ENCODE measurements at places on chromosomes 4 and X.

GRCh38 chr4:14967982-14968381 is 34.3 kb upstream of the CPEB2 start:
- DNase-seq = no peak

GRCh38 chr4:72701987-72702819 is 133.2 kb upstream of the ADAMTS3 start:
- peak; percentile 64 for DNase-seq

DNA sequence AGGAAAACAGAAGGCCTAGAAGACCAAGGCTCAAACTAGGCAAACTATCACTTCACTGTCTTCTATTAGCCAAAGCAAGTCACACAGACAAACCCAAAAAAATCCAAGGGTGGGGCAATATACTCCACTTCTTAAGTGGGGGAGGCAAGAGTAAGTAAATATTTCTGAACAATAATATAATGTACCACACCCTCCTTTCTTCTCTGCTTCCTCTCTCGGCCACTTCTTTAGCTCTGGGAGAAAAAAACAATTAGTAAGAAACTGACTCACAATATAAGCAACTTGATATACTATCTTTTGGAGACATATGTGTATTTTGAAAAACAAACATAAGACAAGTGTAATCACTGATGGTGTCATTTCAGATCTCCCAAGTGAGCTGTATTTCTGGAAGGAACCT is 14.8 kb downstream of the DCAF8L1 start:
- DNase-seq = no peak

DNA sequence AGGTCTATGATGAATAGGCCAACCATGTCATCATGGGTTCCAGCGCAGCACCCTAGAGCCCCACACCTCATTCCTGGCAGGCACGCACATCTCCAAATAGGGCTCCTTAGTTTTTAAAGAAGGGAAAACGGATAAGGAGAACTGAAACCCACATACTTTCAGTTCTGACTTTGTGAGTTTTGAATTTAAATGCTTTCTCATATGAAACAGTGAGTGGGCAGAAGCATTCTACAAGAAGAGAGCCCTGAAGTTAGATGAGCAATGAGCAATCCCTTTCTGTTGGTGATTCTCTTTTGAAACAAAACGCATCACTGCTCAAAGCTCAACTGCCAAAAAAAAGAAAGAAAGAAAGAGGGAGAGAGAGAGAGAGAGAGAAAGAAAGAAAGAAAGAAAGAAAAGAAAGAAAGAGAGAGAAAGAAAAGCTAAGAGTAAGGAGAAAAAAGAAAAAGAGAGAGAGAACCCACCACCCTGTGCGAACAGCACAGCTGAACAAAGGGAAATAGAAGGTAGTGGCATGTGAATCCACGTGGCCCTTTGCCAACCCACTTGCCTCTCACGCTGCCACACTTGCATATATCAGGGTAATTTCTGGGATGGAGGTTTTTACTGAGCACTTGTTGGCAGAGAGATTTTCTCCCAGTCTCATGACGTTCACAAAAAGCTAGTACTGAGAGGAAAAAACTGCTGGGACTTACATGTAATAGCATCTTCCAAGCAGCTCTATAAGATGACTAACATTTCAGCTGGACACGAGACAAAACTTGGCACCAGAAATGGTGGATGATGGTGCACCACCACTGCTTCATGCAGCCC is 31.0 kb downstream of the TMSB4X start:
- no peak for DNase-seq

DNA sequence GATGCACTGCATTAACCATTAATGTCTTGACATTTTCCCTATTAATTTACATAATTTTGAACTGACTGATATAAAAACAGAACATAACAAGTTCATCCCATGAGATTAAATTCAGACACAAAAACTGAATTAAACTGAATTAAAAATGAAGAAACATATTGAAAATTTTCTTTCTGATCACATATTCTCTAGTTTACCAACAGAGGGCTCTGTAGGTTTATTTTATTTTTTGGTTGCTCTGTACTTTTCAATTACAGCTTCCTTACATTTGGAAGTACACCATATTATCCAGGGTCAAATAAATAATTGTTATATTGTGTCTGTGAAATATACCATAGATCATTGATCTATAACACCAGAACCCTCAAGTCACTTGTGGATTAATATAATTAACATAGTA is 27.3 kb upstream of the CT83 start:
- DNase-seq = no peak

- no peak for DNase-seq
Measured at GRCh38 chr4:1168191-1169101, 3.9 kb downstream of the SPON2 start.

- DNase-seq = no peak
Measured at GRCh38 chr4:95267081-95267480, 281.7 kb downstream of the UNC5C start.

GRCh38 chrX:72316408-72317110 is 10.8 kb upstream of the CITED1 start:
- no peak for DNase-seq

- DNase-seq = no peak
Measured at GRCh38 chr4:48739560-48740019, 40.5 kb downstream of the FRYL start.

DNA sequence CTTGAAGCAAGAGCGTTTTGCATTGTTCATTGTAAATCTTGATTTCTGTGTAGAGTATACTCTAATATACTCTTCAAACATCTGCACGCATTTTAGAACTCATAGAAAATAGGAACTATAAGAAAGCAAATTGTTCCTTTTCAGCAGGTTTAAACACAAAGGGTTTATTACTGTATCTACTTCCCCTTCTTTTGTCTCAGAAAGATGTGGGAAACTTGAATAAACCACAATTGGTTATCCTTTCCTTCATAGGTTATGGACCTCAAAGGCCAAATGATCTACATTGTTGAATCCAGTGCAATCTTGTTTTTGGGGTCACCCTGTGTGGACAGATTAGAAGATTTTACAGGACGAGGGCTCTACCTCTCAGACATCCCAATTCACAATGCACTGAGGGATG is 46.0 kb upstream of the GUCY1B1 start:
- no peak for DNase-seq

DNA sequence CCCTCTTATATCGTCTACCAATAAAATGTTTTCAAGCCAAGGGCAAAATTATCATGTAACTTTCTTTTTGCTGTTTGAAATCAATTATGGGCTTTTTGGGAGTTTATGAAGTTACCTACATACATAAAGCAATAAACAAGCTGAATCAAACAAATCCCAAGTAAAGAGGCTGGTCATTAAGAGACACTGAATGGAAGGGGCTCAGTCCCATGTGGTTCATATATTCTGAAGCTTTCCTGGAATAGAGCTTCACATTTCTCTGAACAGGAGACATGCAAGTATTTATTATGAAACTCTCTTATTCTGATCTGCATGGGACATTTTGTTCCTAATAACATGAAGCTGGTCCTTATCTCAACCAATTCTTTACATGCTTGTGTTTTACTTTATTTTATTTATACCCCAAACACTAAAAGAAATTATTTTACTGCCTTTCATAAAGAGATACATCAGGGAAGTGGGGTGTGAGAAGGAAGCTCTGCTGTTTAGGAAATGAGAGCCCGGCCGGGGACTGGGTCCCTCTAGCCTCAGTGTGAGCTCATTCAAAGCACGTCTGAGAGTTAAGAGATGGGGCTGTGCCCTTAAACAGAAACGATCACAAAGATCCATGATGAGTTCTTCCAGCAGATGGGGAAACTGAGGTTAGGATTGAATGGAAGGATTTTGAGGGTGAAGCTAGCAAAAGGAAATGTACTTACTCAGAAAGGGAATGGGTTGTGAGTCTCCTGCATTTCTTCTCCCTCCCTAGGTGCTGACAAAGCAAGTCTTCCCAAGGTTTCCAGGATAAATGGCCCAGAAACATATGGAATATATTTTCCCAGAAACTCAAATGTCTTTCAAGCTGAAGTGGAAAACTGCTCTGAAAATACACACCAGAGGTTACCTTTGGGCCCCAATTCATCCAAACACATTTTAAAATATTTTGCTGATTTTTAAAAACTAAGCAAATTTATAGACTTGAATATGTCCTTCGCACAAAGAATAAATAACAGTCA is 93.1 kb upstream of the LNX1 start:
- no peak for DNase-seq

DNA sequence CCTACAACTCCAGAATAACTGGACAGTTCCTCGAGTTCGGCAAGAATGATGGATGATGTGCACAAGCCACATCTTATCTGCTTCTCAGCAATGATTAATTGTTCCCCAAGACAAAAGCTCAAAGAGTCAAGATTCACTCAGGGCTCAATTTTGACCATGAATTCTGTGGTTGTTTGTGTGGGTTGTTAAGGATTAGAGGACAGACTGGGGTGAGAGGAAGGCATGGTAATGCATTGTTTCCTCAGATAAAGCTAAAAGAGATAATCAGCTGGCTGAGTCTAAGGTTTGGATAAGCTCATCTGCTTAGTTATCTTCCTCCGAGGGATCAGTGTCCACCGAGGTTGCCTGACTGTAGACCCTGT is 161.0 kb downstream of the CPEB2 start:
- no peak for DNase-seq

GRCh38 chr4:183989931-183990330 is 84.8 kb downstream of the STOX2 start:
- no peak for DNase-seq

DNA sequence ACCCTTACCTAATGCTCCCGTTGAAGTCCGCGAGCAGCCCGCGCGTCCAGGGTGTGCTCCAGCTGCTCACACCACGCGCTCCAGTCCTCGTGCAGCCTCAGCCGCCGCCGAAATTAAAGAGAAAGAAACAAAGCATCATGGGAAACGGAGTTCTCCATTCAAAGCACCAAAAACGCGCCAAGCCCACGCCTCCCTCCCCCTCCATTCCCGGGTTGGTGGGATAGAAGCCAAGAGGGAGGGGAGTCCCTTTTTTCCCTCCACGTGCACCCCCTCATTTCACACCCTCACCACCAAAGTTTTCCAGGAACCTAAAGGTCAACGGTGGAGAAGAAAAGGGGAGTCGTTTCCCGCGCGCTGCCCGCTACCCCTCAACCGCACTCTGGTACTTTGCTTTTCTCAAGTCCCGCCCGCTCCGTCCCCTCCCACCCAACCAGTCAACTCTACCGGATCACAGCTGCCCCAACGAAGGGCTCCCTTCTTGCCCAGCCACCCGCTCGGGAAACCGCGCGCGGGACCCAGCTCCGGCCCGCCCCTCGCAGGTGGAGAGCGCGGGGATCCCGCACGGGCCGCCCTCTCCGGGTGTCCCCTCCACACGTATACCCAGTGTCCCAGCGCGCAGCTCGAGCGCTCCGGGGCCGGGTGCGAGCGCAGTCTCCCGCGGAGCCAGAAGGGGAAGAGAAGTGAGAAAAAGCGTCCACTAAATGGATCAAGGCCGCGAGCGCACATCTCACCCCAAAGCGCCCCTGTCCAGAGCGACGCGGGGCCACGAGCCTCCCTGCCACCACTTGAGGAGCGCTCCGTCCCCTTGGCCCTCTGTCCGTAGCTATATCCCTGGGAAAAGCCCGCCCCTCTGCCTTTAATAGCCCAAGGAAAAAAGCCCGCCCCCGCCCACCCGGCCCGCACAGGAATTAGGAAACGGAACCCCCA is 65.1 kb upstream of the CCDC160 start:
- peak; percentile 52 for DNase-seq

DNA sequence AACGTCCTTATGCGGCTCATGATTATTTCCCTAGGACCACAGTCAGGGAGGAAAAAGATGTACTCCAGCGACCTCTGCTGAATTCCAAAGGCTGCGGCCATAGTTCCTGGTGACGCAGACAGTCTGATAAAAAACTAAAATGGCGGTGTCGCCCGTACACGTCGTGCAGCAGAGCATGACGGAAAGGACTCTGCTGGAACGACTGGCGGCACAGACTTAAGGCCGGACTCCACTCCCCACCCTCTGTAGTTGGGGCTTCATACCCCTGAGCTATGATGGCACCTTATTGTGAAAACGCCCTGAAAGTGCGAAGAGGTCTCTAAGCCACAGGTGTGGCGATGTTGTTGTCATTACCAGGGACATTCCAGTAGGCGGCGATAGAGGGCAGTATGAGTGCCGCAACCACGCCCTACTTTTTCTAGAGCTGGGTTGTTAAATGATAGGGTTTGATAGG is 90.0 kb upstream of the EDA2R start:
- peak; percentile 74 for DNase-seq
